ENCODE measurements at places on chromosomes 12 and 14. TPM values are rescaled to one million over a fixed set of nuclear protein-coding genes. Genes with fewer than 3 reads are reported as not detected.

- peak overlapping the region; percentile 91 for H3K27ac ChIP-seq
- H3K4me3 ChIP-seq, result peak overlapping the region; percentile 73
- peaks cover 28% of the 10 kb centered on the region for H3K36me3 ChIP-seq
- no peak for DNase-seq
These were observed 11.2 kb downstream of the RHOF start for GRCh38 chr12:121781998-121782979.

- DNase-seq, result no peak
- no peaks in the 10 kb centered on the region for H3K4me1 ChIP-seq
- no peak overlapping the region for H3K4me3 ChIP-seq
- peaks cover 2% of the 10 kb centered on the region for H3K27me3 ChIP-seq
- H3K27ac ChIP-seq, result no peak overlapping the region
These were observed 17.2 kb downstream of the BDKRB2 start for GRCh38 chr14:96221841-96222240.

PIK3C2G gene
- not detected for total RNA-seq

DNA sequence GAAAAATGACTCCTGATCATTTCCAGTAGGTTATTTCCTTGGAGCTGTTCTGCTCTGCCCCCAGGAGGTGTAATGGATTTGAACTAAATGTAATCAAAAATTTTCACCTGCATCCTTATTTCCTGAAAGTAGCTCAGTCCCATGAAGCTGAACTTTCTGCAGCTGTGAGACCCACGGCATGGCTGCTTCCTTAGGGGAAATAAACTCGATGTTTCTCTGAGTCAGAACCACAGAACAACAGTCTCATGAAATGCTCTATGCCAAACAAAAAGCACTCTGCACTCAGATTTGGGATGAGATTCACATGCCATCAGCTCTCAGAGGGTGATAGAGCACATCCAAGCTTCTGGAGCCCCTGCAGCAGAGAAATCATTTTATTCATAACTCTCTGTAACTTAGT is 224.1 kb upstream of the PLEKHG7 start:
- peaks cover 15% of the 10 kb centered on the region for H3K36me3 ChIP-seq
- no peaks in the 10 kb centered on the region for H3K4me1 ChIP-seq
- DNase-seq, result no peak
- H3K27me3 ChIP-seq, result no peaks in the 10 kb centered on the region

- no peak for DNase-seq
- H3K4me3 ChIP-seq, result peak overlapping the region; percentile 60
- H3K27me3 ChIP-seq, result no peaks in the 10 kb centered on the region
- H3K36me3 ChIP-seq, result peaks cover 29% of the 10 kb centered on the region
- peak overlapping the region; percentile 86 for H3K27ac ChIP-seq
These were observed 12.2 kb upstream of the SELPLG start for GRCh38 chr12:108645686-108646599.

ST8SIA1 gene
- total RNA-seq, result 13.8 TPM

SPX gene
- 0.11 TPM for total RNA-seq

DIO3 gene
- total RNA-seq, result not detected

DNA sequence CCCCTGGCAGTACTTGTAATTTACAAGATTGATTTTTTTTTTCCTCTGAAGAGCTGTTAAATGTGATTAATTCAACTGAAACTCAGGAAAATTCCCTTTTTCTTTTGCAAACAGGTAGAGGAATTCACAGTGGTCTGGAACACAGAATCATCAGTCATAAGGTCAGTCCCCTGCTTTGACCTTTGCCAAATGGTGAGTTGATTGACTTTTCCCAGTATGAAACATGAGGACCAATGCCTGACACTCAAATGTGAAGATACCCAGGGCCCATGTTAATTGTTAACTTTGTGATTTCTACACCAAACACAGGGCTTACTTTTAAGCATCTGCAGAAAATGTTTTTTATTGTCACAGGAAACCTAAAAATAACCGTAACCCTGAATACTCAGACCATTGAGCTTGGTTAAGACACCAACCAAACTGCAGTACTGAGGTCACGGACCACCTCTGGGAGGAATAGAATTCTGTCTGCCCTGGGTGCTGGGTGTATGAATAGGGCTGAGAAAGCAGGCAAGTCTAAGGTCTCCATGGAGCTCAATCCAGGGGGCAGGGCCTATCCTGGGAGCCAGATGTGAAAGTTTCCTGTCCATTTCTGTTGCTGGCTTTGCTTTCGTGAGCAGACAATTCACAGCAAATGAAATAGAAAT is 192.4 kb downstream of the TMX1 start:
- H3K4me3 ChIP-seq, result no peak overlapping the region
- H3K27me3 ChIP-seq, result peaks cover 25% of the 10 kb centered on the region
- no peaks in the 10 kb centered on the region for H3K4me1 ChIP-seq

DNA sequence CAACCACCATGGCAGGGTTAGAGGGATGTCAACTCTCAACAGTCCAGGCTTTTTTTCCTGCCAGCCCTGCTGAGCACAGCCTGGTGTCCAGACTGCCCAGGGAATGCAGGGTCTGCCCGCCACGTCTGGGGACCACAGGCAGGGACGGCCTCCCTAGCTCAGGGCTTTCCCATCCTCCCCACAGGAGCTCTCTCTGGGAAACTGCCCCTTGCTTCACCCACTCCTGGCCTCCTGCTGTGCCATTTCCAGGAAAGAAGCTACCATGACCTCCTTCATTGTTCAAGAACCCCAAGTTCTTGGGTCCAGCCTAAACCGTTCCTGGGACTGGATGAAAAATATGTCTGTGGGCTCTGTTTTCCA is 4.8 kb downstream of the SCNN1A start:
- no peaks in the 10 kb centered on the region for H3K27me3 ChIP-seq
- H3K4me3 ChIP-seq, result no peak overlapping the region
- no peaks in the 10 kb centered on the region for H3K36me3 ChIP-seq
- peak overlapping the region; percentile 65 for H3K27ac ChIP-seq
- no peak for DNase-seq

DNA sequence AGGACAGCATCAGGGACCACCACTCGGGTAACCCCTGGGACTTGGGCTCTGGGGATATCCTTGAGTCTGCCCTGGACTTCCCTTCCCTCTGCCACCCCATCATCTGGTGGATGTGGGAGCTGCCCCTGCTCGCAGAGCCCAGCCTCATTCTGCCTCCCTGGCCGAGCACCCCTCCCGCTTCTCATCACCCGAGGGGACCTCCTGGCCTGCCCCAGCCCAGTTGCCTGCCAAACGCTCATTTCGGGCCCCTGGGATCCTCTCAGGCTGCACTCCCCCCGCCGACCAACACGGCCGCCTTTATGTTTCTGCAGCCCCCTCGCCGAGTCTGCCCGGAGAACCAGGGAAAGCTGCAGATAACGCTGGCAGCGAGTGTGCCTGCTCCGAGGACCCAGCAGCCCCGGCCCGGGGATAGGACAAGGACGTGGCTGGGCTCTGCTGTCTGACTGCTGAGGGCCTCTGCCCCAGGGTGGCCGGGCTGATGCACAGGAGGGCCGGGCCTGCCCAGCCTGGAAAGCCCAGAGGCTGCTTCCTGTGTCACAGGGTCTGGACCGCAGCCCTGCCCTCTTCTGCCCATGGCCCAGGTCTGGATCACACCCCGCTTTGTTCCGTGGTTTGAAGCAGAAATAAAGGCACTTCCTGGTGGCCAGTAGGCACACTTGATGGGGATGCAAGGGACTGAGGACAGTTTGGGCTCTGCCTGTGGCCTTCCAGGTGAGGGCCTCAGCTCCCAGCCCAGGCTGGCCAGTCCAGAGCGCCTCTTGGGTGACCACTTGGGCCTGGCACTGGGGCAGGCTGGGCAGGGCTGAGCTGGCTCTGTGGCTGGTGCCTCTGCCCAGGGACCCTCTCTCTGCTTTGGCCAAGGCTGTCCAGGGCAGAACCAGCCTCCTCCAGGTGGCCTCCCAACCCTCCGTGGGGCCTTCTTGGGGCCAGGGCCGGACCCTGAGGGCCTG is 4.9 kb upstream of the EXOC3L4 start:
- peaks cover 12% of the 10 kb centered on the region for H3K27me3 ChIP-seq
- no peak for DNase-seq
- no peaks in the 10 kb centered on the region for H3K4me1 ChIP-seq
- H3K27ac ChIP-seq, result no peak overlapping the region

HOXC10 gene
- total RNA-seq, result not detected

NTS gene
- total RNA-seq, result not detected

RASSF8 gene
- 0.91 TPM for total RNA-seq

RNASE2 gene
- total RNA-seq, result not detected

PLEK2 gene
- total RNA-seq, result 0.97 TPM

GRCh38 chr12:72102150-72102549 is 163.5 kb downstream of the TPH2 start:
- no peak overlapping the region for H3K27ac ChIP-seq
- H3K4me1 ChIP-seq, result no peaks in the 10 kb centered on the region
- no peaks in the 10 kb centered on the region for H3K36me3 ChIP-seq
- H3K27me3 ChIP-seq, result no peaks in the 10 kb centered on the region
- no peak overlapping the region for H3K4me3 ChIP-seq
- DNase-seq, result no peak

- H3K27ac ChIP-seq, result no peak overlapping the region
- no peaks in the 10 kb centered on the region for H3K36me3 ChIP-seq
These were observed 53.3 kb downstream of the IRAK3 start for GRCh38 chr12:66242311-66242710.

- no peak overlapping the region for H3K27ac ChIP-seq
- H3K4me3 ChIP-seq, result no peak overlapping the region
- no peak for DNase-seq
These were observed 7.7 kb upstream of the GOLGA5 start for GRCh38 chr14:92786427-92786756.

- peaks cover 2% of the 10 kb centered on the region for H3K27me3 ChIP-seq
- DNase-seq, result peak; percentile 82
- H3K36me3 ChIP-seq, result no peaks in the 10 kb centered on the region
- H3K4me3 ChIP-seq, result no peak overlapping the region
- H3K4me1 ChIP-seq, result peaks cover 6% of the 10 kb centered on the region
These were observed 49.0 kb downstream of the KCTD10 start for GRCh38 chr12:109428037-109428629.
